NCI-H1436 (cell line): ENCODE measurements at places on chromosomes 2 and 18.

GRCh38 chr2:231315896-231316295 is 79.6 kb upstream of the B3GNT7 start:
- no peak for DNase-seq

- DNase-seq = no peak
These were observed 243.7 kb upstream of the PXDN start for GRCh38 chr2:1988049-1988448.

DNA sequence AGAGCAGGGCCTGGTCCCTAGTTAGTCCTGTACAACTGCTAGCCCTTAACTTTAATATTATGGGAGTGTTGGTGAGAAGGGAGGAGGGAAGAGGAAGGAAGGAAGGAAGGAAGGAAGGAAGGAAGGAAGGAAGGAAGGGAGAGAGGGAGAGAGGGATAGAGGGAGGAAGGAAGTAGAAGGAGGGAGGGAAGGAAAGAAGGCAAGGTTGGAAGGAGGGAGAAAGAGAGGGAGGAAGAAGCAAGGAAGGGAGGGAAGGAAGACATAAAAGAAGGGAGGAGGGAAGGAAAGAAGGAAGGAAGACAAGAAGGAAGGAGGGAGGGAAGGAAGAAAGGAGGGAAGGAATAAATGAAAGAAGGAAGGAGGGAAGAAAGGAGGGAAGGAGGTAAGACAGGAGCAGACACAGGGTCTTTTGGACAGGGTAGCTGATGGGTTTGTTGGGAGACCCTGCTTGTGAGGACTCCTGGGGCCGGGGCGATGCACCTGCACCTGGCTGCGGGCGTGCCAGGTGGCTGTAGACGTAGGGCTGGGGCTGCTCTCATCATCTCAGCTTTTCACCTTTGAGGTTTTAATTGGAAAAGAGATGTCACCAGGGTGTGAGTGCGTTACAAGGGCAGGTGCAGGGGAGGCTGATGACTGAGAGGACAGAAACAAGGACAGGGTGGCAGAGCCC is 5.9 kb upstream of the POMC start:
- no peak for DNase-seq

DNA sequence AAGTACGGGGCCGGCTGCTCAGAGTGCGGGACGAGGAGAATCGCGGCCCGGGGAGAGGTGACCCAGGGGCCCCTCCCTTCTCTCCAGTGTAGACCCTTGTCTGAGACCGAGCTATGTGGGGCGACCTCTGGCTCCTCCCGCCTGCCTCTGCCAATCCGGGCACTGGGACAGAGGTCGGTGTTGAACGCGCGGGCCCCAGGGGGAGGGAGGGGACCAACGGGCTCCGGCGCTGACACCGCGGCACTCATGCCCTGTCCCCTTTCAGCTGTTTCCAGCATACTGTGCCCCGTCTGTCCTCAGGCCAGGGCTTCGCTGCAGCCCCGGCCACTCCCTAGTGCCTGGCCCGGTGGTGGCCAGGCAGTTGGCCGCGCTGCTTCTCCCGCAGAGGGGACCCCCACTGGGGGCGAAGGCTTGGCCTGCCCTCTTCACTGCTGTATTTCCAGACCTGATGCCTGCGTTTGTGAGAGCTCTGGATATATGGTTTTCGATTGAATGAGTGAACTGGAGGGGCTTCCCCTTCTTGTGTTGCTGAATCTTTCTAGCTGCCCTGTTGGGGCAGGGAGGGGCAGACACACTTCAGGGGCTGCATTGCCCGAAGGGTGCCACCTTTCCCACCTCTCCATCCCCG is 809 bp downstream of the DBI start:
- DNase-seq = peak; percentile 34

GRCh38 chr2:185806783-185807182 is 68.2 kb downstream of the FSIP2 start:
- no peak for DNase-seq

DNA sequence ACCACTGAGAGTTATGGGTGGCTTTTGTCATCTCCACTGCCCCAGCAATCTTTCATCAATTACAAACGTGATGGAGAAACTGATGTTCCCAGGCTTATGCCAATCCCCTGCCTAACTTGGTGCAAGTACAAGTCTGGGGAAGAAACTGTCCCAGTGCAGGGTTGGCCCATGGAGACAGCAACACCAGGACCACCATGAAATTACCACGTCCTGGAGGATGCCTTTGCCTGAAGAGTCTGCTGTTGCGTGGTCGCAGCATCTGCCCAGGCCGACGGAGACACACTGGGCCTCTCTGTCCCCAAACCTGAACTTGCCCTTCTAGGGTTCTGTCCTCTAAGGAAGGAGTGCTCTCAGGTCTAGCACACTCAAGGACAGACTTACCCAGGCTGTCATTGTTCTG is 496.8 kb upstream of the RAB6C start:
- no peak for DNase-seq

GRCh38 chr2:191703079-191703725 is 25.3 kb downstream of the NABP1 start:
- DNase-seq = no peak

DNA sequence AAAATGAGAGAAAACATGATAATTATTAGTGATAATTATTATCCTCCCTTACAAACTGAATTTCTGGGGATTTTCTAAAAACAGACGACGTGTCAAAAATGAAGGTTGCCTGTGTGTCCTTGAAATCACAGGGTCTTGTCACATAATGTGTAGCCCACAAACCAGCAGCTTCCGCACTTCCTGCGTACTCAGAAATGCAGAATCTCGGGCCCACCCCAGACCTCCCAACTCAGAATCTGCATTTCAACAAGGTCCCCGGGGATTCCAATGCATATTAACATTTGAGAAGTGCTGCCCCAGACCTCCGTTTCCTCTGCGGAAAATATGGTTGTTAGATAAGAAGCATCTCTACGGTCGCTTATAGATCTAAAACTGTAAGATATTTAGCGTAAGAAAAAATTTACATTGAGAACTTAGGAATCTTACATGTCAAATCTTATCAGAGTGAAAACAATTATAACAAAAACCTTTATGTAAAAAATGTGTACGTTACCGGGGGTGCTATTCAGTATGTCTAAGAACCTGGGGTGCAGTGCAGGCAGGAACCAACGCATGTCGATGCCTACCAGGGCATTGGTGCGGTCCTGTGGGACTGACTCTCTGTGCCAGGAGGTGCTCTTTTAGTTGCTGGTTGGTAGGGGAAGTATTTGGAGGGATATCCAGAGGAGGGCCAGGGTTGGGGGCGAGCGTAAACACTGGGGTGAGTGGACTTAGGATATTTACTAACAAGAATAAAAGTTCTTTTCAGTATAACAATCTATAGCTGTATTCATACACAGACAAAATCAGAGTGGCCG is 15.2 kb downstream of the CDKL4 start:
- DNase-seq = no peak

GRCh38 chr2:72770879-72771461 is 54.9 kb downstream of the EXOC6B start:
- peak; percentile 76 for DNase-seq

DNA sequence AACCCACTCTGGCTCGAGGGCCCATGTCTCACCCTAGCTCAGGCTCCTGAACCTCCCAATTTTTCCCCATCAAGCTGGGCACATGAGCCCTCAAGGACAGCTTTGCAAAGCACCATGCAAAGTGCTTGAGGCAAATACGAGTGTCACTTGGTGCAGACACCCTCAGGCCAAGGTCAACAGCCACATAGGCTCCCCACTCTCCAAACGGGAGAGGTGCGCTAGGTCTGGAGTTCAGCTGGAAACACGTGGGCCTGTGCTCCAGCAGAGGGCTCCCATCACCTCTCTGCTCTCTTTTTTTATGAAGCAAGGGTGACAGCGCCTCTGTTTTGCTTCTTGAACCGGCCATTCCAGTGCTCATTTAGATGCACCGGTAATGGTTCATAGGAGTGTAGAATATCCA is 11.9 kb upstream of the ARHGAP25 start:
- DNase-seq = no peak

DNA sequence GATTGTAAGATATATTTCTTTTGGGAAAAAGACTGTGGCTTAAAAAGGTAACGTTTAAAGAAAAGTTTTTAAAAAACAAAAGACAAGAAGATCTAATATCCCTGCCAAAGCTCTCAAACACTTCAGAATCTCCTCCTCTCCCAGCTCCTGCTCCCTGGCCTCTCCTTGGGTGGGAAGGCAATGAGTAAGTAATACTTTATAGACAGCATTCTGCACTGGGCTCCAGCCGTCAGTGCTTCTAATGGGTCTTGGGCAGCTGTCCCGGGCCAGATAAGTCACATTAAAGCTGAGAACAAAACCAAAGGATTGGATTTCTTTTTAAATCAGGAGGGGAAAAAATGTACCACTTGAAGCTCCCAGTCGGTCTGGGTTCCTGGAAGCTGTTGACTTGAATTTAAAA is 133.7 kb downstream of the ALPK2 start:
- no peak for DNase-seq

DNA sequence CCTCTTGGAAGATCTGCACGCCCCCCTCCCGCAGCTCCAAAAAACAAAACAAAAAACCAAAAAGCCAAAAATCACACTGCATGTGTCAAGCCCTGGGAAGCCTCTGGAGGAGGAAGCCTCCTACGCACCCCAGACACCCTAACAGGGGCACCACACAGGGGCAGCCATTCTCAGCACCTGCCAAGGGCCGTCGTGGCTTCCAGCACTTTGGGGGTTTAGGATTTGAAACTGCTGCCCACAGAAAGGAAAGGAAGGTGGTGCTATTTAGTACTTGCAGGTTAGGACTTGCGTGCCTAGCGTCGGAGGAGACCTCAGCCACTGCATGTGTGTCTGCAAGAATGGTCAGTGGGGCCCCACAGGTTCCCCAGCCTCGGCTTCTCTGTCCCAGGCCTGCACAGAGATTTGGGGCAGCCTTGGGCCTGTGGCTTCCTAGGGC is 419 bp upstream of the GPR55 start:
- no peak for DNase-seq

- no peak for DNase-seq
These were observed 108.4 kb downstream of the COL6A3 start for GRCh38 chr2:237305579-237305978.

GRCh38 chr2:155157711-155158110 is 459.2 kb downstream of the KCNJ3 start:
- DNase-seq = no peak

GRCh38 chr18:2879889-2880288 is 33.1 kb downstream of the EMILIN2 start:
- no peak for DNase-seq

DNA sequence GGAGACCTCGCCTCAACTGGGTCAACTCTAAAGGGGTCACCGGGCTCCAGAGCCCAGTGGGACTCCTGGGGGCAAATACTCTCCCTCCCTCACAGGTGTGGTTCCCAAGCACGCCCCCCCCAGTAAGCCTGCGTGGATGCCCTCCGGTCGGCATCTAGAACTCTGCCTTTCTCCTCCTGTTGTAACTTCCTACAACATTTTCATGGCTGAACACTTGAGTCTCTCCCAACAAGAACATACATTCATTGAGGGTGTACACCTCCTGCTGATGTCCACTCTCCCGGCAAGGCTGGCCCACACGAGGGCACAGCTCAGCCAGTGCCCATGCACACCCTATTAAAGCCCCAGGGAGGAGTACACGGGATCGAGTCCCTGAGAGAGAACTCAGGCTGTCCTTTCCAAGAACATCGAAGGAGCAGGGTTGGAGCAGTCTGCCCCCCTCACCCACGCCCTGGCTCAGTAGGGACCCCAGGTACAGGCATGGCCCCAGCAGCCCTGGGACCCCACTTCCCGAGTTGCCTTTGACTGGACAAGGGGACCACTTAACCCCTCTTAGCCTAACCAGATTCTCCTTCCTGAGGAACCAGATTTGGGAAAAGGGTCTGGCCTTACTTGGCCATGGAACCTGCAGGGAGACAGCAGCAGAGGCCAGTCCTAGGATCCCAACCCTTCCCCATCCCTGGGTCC is 37.4 kb downstream of the FAM178B start:
- DNase-seq = no peak

GRCh38 chr2:203982276-203982675 is 45.7 kb downstream of the ICOS start:
- no peak for DNase-seq

GRCh38 chr2:176595986-176596385 is 326.7 kb downstream of the MTX2 start:
- no peak for DNase-seq
